ENCODE measurements at places on chromosomes 2 and 18.

GRCh38 chr2:120224256-120224655, 1.1 kb upstream of the TMEM185B start:
- DNase-seq = no peak

DNA sequence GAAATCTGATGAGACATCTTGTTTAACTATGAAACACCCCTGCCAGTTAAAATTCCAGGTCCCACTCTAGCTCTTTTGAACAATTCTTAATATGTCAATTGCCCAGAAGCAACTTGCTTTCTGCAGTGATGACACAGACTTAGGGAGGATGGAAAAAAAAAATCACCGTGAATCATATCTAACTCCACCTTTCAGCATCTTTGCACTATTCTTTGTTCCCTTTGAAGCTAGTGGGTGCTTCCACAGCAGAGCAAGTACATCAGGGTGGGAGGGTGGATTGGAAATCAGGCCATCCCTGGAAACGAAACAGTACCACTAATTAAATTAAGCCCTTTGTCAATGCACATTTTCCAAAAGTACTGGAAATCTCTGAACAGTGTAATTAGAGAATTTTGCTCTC, 324.3 kb upstream of the MEIS1 start:
- no peak for DNase-seq

DNA sequence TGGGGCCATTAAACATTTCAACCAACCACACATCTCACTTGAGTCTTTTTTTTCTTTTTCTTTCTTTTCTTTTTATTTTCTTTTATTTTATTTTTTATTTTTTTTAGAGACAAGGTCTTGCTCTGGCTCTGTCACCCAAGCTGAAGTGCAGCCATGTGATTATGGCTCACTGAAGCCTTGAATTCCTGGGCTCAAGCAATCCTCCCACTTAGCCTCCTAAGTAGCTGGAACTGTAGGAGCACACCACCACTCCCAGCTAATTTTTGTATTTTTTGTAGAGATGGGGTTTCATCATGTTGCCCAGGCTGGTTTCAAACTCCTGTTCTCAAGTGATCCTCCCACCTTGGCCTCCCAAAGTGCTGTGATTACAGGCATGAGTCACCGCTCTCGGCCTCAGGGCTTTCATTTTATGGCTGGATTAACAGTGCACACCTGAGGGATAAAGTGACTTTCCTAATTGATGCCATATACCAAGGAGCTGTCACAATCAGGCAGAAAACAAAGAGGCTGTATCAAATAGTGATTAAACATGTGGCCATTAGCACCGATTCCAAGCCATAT, 21.5 kb downstream of the KIAA2012 start:
- DNase-seq = no peak

GRCh38 chr2:75140288-75140687, 59.0 kb downstream of the TACR1 start:
- DNase-seq = peak; percentile 7

GRCh38 chr18:72847771-72848170, 20.0 kb downstream of the NETO1 start:
- no peak for DNase-seq
